ENCODE measurements at places on chromosomes 7 and 10.

DNA sequence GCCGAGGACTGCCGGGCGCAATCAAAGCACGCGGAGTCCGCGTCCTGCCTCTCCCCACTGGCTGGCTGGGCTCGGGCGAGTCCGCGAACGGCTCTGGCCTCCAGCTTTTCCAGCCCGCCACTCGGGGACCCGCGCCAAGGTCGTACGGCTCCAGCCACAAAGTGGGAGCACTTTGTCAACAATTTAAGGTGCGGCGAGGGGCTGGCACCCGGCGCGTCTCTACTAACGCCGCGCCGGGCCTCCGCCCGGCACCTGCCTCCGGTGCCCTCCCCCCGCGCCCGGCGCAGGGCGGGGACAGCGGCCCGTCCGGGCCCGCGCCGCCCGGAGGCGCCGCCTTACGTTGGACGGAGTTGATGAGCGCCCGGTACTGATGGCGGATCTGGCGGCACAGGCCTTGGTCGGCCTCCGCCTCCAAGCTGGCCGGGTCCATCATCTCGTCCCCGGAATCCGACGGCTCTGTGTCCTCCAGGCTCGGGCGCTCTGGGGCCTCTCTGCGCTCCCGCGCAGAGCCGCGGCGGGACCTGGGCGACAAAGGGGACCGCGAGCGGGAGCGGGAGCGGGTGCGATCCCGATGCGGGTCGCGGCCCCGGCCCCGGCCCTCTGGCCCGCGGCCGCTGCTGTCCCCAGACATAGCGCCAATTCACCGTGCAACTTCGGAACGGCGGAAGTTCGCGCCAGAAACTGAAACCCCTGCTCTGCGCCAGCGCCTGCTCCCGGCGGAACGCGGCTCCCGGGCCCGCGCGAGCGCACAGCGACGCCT is at the start of gene NSMCE4A:
NSMCE4A (minus strand) TSS at position 683 of the 760 bp plus-strand sequence; CDS start at position 631, 52 bp downstream.
- DNase-seq = peak; percentile 77

DNA sequence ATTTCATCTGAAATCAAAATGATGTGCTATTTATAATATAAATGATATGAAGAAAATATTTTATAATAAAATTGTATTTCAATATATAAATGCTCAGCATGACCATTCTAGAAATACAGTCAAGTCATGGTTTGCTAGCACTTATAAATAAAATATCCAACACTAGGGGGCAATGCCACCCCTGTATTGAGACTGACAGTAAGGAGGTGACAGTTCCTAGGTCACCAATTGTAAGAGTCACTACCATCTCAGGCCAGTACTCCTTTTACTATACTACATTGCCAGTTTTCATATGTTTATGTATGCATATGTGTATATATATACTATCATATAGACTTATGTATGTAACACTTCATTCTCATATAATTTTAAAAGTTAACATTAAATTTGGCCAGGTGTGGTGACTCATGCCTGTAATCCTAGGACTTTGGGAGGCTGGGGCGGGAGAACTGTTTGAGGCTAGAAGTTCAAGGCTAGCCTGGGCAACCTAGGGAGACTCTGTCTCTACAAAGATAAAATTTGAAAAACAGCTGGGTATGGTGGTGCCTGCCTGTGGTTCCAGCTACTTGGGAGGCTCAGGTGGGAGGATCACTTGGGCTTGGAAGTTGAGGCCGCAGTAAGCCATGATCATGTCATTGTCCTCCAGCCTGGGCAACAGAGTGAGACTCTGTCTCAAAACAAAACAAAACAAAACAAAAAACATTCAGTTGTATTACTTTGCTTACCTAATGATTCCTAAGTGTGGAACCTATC is 2.4 kb upstream of the CNOT4 start:
- peak; percentile 43 for DNase-seq

GRCh38 chr10:52900593-52900992 is 128.0 kb upstream of the MBL2 start:
- no peak for DNase-seq

DNA sequence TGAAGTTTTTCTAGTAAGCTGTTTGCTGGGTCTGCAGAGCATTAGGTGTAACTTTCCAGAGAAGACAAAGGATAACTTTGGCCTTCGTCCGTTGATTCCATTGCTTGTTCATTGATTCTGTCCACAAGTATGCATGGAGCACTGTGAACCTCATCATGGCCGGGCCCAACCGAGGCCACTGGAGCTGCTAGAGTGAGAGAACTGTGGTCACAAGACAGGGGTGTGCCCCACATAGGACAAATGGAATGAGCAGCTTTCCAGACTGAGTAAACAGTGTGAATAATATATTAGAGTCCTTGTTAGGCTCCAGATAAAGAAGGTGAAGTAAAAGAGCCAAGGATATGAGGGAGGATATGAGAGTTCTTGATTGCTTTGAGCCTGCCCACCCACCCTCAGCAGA is 24.9 kb downstream of the MBL2 start:
- no peak for DNase-seq

DNA sequence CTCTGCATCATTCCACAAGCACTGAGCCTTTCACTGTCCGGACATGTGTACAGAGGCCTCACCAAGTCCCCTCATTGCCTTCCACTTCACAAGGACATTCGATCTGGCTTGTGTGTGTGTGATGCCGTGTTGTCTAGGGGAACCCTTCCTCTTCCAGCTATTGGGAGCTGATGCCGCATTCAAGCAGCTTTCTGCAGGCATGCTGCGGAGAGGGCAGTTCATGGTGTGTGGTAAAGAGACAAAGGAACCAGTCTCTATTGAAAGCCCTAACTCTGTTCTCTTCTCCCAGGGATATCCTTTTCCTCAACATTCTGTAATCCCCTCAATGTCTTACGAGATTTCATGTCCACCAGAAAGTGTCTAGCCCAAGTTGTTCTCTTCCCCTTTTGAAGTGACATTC is 141.6 kb downstream of the ALOX5 start:
- DNase-seq = no peak

DNA sequence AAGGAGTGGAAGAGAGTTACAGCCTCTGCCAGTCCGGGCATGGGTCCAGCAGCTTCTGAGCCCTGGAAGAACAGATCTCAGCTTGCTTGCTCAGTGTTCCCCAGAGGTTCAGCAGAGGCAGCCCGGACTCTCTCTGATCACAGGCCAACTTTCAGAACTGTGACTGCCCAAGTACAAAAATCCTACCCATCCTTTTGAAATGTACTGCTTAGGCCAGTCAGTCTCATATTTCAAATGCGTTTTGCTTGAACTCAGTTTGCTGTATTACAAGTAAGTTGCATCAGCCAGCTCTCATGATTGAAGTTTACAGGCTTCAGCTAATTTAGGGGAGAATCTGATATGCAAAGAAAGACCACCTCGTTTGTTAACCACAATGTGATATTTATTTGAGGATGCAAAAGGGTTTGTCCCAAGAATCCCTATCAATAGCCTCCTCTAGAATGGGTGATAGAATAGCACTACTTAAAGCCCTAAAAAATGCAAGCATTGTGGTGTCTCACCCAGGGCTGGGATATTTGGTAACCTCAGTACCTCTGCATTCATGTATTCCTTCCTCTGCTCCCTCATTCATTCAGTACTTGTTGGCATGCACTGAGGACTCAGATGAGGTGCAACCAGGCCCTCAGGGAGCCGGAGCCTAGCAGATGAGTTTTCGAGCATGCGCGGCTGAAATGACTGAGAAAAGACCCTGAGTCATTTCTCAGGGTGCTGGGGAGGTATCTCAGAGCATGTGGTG is 7.0 kb downstream of the AIMP2 start:
- DNase-seq = peak; percentile 91

DNA sequence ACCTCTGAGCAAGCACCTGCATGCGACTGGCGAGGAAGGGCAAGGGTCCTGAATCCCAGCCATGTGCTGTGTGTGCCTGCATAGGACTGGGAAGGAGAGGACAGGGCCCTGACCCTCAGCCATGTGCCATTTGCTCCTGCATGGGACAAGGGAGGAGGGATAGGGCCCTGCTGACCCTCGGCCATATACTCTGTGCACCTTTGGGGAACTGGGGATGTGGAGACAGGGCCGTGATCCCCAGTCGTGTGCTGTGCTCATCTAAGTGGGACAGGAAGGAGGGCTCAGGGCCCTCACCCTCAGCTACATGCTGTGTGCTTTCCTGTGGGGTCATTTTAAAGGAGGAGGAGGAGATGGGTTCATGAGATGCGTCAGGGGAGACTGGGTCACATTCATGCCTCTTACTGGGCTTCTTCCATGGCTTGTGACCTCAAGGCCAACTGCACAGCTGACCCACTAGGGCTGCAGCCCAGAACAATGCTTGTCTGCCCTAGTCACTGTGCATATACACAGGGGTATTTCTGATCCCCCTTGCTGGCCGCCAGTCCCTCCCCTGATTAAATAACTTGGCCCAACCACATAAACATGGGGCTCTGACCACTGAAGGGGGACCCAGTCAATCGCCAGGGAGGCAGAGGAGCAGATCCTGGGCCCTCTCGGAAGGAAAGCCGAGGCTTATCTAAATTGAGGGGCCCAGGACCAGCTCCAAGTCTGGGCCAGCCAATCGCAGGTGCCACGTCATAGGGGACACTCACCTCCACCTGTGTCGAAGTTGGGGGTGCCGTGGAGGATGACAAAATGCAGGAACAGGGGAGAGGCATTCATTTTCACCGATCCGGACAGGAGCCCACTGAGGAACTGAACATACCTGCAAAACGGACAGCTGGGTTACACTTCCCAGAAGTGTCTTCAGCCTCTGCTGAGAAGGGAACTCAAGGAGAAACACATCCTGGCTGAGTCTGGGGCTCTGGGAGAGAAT is 167.3 kb downstream of the TNS3 start:
- no peak for DNase-seq

- DNase-seq = peak; percentile 78
Measured at GRCh38 chr10:118216020-118216419, 126.1 kb downstream of the FAM204A start.

GRCh38 chr10:348456-348855 is 213.2 kb downstream of the ZMYND11 start:
- no peak for DNase-seq
